ENCODE measurements at places on chromosomes 1 and 21.

DNA sequence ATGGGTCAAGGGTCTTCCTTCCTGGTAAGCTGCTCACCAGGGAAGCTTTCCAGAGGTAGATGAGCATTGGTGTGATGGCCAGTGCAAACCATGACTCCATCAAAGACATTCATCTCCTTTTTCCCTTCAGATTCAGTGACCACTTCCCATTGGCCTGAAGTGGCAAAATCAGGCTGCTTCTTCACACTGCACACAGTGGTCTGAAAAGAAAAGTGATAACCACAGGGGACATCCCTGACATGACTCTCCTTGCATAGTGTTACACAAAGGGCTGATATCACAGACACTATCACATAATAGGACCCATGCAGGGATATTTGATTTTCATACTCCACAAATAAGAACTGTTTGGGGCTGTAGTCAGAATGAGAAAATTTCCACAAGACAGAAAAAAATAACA is 11.9 kb downstream of the FMO5 start:
- no peak for DNase-seq

GRCh38 chr1:53617382-53617781 is 121.6 kb downstream of the GLIS1 start:
- DNase-seq, result no peak

GRCh38 chr1:154867841-154868605 is 2.1 kb downstream of the KCNN3 start:
- no peak for DNase-seq

GRCh38 chr1:5972198-5972520 is 20.1 kb downstream of the NPHP4 start:
- DNase-seq, result no peak

GRCh38 chr1:5970610-5971273 is 21.5 kb downstream of the NPHP4 start:
- DNase-seq, result no peak

DNA sequence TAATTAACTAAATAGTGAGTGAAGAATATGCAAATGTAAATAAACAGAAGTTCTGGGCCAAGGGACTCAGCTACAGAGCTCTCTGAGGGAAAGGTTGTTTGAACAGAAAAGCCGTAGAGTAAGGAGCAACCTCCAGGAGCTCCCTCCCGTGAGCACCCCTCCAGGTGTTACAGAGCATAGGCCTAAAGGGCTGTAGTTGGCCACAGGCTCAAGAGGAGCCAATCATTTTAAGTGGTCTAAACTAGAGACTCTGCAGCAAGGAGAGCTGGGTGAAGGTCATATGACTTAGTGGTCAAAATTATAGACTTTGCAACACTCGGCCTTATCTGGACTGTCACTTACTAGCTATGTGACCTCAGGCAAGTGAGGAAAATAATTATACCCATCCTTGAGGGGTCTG is 19.1 kb upstream of the RXRG start:
- DNase-seq, result no peak

DNA sequence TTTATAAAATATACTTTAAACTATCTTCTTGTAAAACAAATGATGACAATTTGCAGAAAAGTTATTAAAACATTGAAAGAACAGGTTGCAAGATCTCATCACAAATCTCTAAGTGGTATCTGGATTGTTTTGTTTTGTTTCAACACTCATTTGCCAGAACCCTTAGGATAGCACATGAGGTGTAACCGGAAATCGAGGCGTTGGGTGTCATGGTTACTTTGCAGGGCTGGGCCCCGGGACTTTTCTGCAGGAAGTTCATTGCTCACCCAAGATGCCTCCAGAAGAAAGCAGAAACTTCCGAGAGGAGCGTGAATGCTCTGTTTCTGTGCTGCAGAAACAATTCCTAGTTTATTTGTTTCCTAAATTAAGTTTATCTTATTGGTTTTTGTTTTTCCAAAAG is 2.5 kb downstream of the DISC1 start:
- no peak for DNase-seq

DNA sequence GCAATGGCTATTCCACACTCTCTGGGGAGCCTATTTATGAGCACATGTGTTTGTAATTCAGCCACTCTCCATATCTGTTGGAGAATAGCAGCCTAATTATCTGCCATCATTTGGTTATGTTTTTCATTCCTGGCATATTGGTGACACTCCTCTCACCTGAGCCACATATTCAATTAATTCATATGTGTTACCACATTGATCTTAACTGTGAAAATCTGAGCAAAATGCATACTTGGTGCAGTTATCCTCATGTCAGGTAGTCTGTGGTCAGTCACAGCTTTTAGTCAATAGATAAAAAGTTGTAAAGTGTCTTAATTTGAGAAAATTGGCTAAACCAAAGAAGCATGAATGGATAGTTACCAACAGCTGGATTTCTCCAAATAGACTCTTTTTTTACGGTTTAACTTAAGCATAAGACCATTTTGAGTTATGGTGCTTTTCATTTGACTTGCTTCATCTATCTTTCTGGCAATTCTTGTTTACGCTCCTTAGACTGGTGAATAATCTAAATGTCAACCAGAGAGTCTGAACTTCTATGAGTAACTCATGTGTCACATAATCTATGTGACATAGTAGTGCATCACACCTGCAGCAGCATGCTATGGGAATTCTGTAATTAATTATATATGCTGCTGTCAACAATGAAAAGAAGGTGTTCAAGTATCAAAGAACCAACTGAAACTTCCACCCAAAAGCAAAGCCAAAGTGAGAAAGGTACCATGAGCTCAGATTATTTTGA is 187.7 kb upstream of the SGIP1 start:
- no peak for DNase-seq

DNA sequence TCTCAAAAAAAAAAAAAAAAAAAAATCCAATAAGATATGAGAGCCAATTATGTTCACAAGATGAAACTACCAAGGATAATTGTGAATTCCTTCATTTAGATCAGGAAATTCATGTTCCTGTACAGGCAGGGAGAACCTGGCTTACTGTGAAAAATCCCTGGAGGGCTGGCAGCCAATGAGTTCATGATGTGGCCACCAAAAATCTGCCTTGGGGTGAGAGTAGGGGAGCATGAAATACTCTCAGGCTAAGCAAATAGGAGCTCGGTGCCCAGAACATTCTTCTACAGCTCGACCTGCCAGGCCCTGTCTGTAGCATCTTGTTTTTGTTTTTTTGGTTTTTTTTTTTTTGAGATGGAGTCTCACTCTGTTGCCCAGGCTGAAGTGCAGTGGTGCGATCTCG is 50.1 kb downstream of the PIK3CD start:
- no peak for DNase-seq

DNA sequence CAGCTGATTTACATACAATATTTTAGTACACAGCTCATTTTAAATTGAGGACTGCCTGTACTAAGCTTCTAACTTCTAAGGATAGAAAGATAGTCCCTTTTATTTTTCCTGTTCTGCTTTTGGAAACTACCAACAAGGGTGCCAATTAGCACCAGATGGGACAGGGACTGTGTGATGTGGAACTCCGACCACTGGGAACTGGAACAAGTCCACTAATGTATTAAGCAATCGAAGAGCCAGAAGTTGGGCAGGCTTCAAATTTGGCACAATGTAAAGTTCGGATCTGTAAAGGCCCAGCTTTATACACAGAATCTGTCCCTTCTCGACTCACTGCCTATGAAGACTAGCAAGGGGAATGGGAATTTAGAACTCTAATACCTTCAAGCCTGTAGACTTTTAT is 149.3 kb downstream of the ZC3H11B start:
- no peak for DNase-seq
